ENCODE measurements at places on chromosomes 3 and 15. TPM values are rescaled to one million over a fixed set of nuclear protein-coding genes. Genes with fewer than 3 reads are reported as not detected.

The SPSB4 gene
- total RNA-seq: 11.2 TPM

The STXBP5L gene
- total RNA-seq: not detected

The CGNL1 gene
- total RNA-seq: 31.9 TPM

The KIF23 gene
- total RNA-seq: 0.38 TPM

DNA sequence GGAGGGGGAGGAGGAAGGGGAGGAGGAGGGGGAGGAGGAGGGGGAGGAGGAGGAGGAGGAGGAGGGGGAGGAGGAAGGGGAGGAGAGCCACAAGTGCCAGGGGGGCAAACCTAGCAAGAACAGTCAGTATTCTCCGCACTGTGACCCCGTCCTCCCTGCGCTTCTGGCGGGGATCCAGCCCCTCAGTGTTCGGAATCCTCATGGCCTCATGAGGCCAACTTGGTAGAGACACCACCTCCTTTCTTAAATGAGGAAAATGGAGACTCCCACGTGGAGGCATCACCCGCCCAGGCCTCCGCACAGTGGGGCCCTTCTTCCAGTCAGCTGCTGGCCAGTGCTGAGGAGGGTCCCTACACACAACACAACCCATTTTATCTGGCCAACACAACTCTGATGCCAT is 163.4 kb downstream of the XXYLT1 start:
- H3K4me3 ChIP-seq: no peak overlapping the region
- H3K4me1 ChIP-seq: peaks cover 24% of the 10 kb centered on the region
- no peaks in the 10 kb centered on the region for H3K27me3 ChIP-seq
- H3K36me3 ChIP-seq: no peaks in the 10 kb centered on the region
- DNase-seq: no peak

- no peak overlapping the region for H3K27ac ChIP-seq
- no peak for DNase-seq
- H3K36me3 ChIP-seq: no peaks in the 10 kb centered on the region
- no peaks in the 10 kb centered on the region for H3K27me3 ChIP-seq
- H3K4me1 ChIP-seq: no peaks in the 10 kb centered on the region
Observed at GRCh38 chr3:18011387-18011786, 269.0 kb upstream of the TBC1D5 start.

GRCh38 chr3:187799942-187800641 is 54.8 kb upstream of the BCL6 start:
- H3K4me3 ChIP-seq: no peak overlapping the region
- H3K36me3 ChIP-seq: no peaks in the 10 kb centered on the region
- H3K27ac ChIP-seq: no peak overlapping the region
- no peaks in the 10 kb centered on the region for H3K27me3 ChIP-seq
- no peak for DNase-seq
- no peaks in the 10 kb centered on the region for H3K4me1 ChIP-seq

DNA sequence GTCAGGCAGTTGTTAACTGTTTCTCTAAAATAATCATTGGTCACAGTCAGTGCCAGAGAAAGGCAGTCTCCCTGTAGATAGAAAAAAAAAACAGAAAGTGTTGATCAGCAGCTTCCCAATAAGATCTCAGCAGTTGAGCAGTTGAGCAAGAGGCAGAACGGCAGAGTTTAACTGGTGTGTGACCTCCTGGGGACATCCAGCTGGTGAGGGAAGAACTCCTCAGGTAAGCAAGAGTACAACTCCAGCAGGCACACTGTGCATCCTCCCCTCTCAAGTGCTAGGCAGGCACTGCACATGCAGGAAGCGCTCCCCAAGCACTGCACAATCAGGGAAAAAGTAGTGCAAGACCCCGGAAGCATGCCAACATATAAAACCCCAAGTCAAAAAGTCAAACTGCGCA is 1287.2 kb downstream of the NSUN3 start:
- H3K4me1 ChIP-seq: no peaks in the 10 kb centered on the region
- no peak overlapping the region for H3K27ac ChIP-seq
- H3K36me3 ChIP-seq: no peaks in the 10 kb centered on the region
- no peak for DNase-seq

DNA sequence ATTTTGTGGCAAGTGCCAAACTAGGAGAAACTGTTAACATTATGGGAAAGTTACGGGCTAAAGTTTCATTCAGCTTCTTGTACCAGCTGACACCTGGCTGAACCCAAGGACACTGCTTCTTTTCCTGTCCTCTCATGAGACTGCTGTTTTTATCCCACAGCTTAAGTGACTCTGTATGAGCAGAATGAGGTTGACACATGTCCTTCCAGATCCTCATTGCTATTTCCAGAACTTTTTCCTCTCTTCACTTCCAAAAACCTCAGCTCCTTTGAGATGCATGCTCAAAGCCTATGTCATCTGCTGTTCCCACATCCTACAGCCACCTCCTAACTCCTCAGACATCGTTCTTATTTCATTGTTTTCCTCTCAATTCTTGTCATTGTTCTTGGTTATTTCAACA is 183.6 kb downstream of the DCLK3 start:
- no peaks in the 10 kb centered on the region for H3K4me1 ChIP-seq
- no peak overlapping the region for H3K27ac ChIP-seq
- DNase-seq: no peak
- H3K36me3 ChIP-seq: no peaks in the 10 kb centered on the region
- H3K27me3 ChIP-seq: no peaks in the 10 kb centered on the region

- no peaks in the 10 kb centered on the region for H3K36me3 ChIP-seq
- H3K4me1 ChIP-seq: no peaks in the 10 kb centered on the region
- DNase-seq: no peak
- no peak overlapping the region for H3K27ac ChIP-seq
- H3K4me3 ChIP-seq: no peak overlapping the region
- no peaks in the 10 kb centered on the region for H3K27me3 ChIP-seq
Observed at GRCh38 chr3:8681349-8681748, 36.8 kb upstream of the SSUH2 start.

DNA sequence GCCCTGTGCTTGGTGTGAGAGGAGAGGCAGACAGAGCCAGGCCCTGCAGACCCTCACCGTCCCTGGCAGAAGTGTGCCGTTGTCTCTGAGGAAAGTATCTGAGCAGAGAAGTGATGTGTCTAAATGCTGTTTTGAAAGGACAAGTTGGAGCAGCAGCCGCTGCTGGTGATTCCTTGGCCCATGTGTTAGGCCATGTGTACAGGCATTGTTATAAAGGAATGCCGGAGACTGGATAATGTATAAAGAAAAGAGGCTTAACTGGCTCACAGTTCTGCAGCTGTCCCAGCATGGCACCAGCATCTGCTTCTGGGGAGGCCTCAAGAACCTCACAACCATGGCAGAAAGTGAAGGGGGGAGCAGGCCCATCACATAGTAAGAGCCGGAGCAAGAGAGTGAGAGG is 334.6 kb upstream of the ATP10A start:
- no peak overlapping the region for H3K4me3 ChIP-seq
- H3K36me3 ChIP-seq: no peaks in the 10 kb centered on the region
- no peaks in the 10 kb centered on the region for H3K27me3 ChIP-seq

GRCh38 chr3:64685800-64686445 is 1.9 kb downstream of the ADAMTS9 start:
- H3K27ac ChIP-seq: peak overlapping the region; percentile 97
- H3K27me3 ChIP-seq: no peaks in the 10 kb centered on the region
- DNase-seq: peak; percentile 93
- peak overlapping the region; percentile 78 for H3K4me3 ChIP-seq

DNA sequence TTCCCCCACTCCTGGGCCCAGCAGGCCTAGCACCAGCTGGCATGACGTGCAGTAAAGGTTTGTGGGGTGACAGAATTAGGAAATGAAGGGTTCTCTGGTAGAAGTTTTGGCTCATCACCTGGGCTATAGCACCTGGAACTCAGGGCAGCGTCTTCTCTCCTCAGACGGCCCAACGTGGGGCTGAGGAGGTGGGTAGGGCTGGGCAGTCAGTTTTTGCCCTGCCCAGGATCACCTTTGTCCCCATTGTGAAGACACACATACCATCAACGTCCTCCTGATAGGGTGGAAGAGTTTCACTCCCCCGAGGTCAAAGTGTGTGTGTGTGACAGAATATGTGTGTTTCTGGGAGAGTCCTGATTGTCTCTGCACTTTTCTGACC is 12.1 kb downstream of the KBTBD13 start:
- peaks cover 88% of the 10 kb centered on the region for H3K4me1 ChIP-seq
- no peak for DNase-seq
- peak overlapping the region; percentile 93 for H3K27ac ChIP-seq
- no peak overlapping the region for H3K4me3 ChIP-seq
- no peaks in the 10 kb centered on the region for H3K27me3 ChIP-seq

DNA sequence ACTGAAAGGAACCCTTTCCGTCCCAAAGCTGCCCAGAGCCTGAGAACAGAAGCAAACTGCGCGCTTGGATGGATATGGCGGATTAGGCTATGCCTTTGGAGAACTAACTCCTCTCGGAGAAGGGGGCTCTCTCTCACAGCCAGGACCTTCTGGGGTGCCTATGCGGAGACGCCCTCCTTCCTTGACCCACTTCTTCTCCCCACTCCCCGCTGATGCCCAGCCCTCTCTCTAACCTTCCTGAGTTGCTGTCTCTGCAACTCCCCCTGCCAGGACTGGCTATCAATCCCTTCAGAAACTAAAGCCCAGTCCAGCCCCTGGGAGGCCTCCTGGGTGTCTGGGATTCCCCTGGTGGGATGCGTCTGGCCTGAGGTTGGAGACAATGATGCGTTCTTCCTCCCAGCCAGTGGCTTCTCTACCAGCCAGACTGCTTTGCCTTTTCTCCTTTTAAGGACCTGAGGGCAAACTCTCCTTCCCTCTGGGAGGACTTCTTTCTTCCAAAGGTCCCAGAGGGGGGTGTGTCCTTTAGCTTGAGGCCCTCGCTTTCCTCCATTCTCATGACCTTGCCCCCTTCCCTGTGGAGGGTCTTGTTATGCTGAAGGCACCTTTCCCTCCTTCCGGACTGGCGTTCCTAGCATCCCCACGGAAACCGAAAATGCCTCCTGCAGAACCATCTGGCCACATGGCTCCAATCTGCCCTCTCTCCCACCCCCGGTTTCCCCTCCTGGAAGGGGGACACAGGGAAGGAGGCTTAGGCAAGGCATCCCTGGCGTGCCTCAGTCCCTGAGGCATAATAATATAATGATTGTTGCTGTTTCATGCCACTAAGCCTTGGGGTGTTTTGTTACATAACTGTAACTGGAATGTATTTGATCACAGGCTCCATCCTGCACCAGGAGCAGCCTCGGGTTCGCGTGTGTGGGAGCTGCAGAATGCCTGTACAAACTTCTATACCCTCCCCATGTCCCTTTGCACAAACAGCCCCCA is 63.4 kb upstream of the C15orf39 start:
- H3K4me1 ChIP-seq: peaks cover 5% of the 10 kb centered on the region
- H3K27me3 ChIP-seq: no peaks in the 10 kb centered on the region
- no peak overlapping the region for H3K4me3 ChIP-seq
- DNase-seq: no peak
- peaks cover 9% of the 10 kb centered on the region for H3K36me3 ChIP-seq
- H3K27ac ChIP-seq: no peak overlapping the region

DNA sequence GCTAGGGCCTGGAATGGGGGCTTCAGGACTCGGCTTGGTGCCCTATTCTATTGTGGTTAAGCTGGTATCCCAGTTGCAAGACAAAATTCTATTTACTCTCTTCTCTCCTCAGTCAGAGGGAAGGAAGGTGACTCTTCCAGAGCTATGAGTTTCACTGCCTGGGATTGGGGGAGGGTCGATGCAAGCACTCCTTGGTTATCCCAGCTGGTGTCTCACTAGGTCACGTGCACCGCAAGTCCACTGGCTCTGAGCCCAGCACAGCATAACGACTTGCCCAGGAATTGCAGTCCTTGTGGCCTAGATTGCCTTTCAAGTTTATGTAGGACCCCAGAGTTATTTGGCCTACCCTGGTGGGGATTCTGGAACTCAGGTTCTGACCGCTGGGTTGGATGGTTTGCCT is 958.8 kb downstream of the IGSF11 start:
- no peaks in the 10 kb centered on the region for H3K27me3 ChIP-seq
- no peak overlapping the region for H3K27ac ChIP-seq
- no peak overlapping the region for H3K4me3 ChIP-seq
- DNase-seq: no peak
- H3K4me1 ChIP-seq: no peaks in the 10 kb centered on the region
